ENCODE measurements at places on chromosomes 13 and 19.

DNA sequence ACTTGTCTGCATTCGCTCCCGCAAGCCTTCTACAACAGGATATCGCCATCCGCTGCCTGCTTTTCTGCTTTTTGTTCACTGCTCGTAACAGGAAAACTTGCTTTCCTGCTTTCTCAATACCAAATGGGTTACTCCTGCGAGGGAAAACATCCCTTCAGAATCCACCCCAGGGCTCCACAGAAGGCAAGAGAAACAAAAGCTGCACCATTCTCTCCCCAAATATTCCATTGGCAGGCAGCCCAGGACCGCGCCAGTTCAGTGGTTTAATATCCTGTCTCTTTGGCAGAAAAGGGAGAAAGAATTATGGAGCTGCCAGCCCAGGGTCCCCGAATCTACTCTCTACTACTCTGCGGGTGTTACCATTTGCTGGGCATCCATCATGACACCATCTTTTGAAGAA, 84.7 kb upstream of the DOCK9 start:
- DNase-seq: peak; percentile 52

DNA sequence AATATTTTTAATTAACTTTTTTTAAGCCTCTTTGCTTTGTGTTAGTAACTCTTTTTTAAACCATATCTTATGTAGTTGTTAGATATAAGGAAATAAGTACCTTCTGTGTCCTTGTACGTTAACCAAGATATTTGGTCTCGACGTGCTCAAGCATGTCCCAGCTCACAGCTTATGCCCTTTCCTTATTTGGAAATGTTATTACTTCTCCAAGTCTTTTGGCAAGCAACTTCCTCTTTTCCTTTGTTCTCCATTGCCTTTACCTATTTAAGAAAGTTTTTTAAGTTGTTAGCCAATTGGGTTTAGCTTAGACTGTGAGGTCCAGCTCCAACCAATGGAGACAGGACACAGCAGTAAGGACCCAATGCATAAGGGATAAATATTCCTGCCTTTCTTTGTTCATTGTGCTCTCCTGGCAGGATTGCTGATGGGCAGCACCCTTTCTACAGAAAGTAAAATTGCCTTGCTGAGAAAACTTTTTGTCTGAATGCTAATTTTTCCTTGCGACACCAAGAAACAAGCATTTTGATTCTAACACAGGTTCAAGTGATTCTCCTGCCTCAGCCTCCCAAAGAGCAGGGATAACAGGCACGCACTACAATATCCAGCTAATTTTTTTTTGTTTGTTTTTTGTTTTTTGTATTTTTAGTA, 5.2 kb downstream of the DKKL1 start:
- no peak for DNase-seq

GRCh38 chr19:48511800-48512503, at the start of gene LMTK3:
TSS of gene LMTK3 (minus strand) at chr19:48511835. CDS start at chr19:48511576, 259 bp downstream.
- DNase-seq: peak; percentile 49

DNA sequence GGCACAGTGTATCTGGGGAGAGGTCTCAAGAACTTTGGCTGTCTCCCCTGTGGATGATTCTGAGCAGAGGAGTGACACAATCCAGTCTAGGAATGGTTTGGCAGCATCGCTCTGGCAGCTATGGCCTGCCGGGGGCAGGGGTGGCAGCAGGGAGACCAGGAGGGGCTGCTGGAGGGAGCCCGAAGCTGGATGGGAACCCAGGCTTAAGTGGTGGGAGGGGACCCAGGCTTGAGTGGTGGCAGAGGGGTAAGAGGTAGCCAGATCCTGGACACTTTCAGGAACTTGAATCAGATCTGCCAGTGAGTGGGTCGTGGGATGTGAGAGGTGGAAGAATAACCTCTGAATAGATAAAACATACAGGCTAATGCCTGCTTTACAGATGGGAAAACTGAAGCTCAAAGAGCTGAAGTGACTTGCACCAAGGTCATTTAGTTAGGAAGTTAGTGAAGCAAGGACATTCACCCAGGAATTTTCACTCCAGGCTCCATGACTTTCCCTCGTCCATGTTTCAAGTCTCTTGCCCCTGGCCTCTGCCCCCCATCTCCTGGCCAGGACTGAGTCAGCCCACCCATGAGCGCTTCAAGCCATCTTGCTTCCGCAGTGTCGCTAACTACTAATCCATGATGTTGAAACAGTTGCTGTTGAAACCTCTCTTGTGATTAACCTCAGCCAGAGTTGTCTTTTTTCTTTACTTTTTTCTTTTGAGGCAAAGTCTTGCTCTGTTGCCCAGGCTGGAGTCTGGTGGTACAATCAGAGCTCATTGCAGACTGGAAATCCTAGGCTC, 29.9 kb upstream of the C1QTNF9 start:
- peak; percentile 77 for DNase-seq

- DNase-seq: peak; percentile 53
Measured at GRCh38 chr13:60170414-60170813, 6.7 kb upstream of the DIAPH3 start.

GRCh38 chr19:13984186-13984585, 21.9 kb downstream of the RFX1 start:
- no peak for DNase-seq

DNA sequence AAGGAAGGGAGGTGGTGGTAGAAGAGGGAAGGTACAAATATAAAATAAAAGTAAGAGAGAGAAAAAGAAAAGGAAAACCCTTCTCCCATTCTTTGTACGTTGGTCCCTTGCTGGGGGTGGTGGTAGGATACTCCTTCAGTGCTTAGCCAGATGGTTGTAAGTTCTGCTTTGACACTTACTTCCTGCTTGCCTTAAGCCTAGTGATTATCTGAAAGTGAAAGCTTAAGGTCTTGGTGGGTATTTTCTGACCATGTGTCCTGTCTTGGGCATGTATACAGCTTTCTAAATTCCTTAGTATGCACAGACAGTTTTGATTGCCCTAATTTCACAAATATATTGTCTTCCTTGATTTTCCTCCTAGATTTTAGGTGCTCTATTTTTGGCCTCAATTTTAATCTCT, 314.8 kb downstream of the PCDH17 start:
- no peak for DNase-seq

GRCh38 chr13:111210544-111211469, 95.7 kb downstream of the ARHGEF7 start:
- DNase-seq: peak; percentile 70

DNA sequence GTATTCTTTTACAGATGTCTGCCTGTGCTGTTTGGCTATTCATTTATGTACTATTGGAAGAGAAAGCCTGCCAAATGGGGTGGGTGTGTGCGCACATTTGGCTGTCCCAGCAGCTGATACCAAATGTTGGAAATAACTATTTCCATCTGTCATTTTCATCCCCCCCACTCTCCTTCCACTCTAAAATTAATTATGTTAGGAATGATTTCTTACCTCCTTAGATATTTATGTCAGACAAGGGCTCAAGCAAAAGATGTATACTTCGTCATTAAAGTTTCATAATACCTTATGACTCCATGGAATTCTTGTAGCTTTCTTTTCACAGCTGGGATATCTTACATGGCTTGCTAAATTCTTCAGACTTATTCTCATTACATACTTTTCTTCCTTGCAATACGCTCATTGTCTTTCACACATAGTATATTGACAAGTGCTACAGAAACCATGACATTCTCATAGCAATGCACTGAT, 18.6 kb downstream of the ITM2B start:
- DNase-seq: peak; percentile 47

- DNase-seq: no peak
Measured at GRCh38 chr13:32107973-32108372, 76.4 kb downstream of the FRY start.

DNA sequence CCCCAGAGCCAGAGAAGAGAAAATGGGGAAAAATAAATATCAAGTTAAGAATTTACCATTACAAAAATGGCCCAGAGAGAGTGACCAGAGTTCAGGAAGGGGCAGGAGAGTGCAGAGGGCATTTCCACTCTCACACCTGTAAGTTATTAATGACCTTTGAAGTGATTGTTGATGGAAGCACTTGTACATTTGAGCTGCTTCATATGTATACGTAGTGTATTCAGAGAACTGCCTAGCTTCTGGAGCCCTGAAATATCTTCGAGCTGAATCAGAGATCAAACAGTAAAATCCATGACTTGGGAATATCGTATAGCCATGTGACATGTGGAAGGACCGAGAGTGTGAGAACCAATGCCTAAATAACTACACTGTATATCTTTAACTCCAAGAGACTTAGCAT, 49.2 kb upstream of the PCCA start:
- DNase-seq: no peak

- no peak for DNase-seq
Measured at GRCh38 chr19:18107235-18107634, 9.7 kb downstream of the MAST3 start.

- peak; percentile 73 for DNase-seq
Measured at GRCh38 chr13:66996503-66996902, 233.6 kb downstream of the PCDH9 start.

GRCh38 chr13:50951366-50951765, 41.8 kb downstream of the RNASEH2B start:
- peak; percentile 72 for DNase-seq

DNA sequence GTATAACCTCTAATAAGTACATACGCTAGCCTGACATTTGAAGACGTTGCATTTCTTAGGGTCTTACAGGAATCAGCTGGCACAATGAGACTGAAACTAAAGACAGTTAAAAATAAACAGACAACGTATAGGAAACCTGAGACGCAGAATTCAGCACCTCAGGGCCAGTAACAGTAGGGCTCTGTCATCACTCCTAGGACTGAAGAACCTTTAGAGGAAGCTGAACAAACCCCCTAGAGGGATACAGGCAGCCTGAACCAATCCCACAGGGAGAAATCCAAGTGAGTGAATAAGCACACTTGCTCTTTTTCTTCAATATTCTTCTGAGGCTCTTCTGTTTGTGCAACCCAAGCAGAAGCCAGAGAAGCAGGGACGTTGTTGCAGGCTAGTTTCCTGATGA, 53.9 kb upstream of the KLHL1 start:
- DNase-seq: no peak

GRCh38 chr13:51360489-51360888, 21.0 kb downstream of the SERPINE3 start:
- no peak for DNase-seq

DNA sequence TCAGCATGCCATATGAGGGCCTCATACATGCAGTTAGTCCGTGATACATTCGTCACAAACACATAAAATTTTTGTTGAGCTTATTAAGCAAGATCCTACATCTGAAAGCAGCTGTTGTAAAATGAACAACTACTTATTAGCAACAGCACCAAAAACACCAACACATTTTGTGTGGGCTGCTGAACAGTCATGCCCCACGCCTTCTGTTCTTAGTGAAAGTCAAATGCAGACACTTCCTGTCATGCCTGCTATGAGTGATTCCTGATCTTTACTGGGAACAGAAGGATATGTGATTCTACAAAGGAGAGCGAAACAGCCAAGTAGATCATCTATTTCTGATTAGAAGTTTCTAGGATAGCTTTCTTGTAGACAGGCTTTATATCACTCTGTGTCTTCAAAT, 4.2 kb upstream of the B3GLCT start:
- DNase-seq: no peak

GRCh38 chr13:81540777-81541176, 1199.9 kb upstream of the SPRY2 start:
- peak; percentile 2 for DNase-seq

GRCh38 chr19:11373885-11374432, 507 bp upstream of the SWSAP1 start:
- DNase-seq: no peak

GRCh38 chr19:50877338-50877737, 4.1 kb downstream of the KLK2 start:
- DNase-seq: no peak

DNA sequence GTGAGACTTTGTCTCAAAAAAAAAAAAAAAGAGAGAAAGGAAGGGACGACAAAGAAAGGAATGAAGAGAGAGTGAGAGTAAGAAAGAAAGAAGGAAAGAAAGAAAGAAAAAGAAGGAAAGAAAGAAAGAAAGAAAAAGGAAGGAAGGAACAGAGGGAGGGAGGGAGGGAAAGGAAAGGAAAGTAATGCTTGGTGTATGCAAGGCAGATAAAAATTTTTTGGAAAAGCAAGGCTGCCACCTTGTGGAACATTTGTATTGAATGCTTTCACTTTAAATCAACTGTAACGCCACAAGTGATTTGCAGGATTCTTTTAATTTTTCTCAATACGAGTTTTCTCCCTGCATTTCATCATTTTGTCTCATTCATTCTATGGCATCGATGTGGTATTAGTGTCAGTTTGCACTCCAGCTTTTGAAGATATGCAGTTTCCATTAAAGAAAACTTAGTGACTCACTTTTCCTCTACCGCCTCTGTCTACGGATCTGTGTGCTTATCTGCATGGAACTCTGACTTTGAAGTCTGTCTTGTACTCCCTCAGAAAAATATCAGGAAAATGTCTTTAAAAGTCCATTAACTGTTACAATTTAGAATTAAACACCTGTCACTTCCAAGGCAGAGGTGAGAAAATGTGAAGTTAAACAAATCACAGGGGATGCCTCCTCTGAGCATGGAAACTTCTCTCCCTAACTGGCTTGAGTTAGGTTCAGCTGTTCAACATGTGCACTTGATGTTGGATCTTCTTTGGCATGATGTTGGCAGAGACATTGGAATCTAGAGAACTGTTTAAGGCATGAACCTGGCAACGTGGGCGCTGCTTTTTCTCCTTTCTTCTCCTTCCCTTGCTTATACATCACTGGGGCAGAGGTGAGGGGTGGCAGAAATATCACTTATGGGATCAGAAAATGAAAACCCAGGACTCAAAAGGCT, 20.0 kb upstream of the ZDHHC20 start:
- peak; percentile 76 for DNase-seq

- peak; percentile 98 for DNase-seq
Measured at GRCh38 chr13:51643882-51644281, 59.6 kb downstream of the WDFY2 start.

DNA sequence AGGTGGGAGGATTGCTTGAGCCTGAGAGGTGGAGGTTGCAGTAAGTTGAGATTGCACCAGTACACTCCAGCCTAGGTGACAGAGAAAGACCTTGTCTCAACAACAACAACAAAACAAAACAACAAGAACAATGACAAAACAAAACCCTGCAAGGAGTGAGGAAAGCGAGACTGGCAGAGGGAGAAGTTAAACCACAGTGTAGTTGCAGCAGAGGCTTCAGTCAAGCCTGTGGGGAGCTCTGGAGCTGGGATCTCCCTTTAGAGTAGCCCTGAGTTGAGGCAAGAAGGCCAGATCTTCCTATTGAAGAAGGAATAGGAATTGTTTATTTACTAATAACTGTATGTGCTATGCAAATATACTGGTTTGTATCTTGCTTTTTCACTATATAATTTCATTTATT, 25.3 kb upstream of the RNASEH2B start:
- no peak for DNase-seq

GRCh38 chr19:45468803-45469131, 971 bp downstream of the FOSB start:
- peak; percentile 20 for DNase-seq

- peak; percentile 93 for DNase-seq
Measured at GRCh38 chr13:51557875-51558612, 26.2 kb upstream of the WDFY2 start.

All from amniotic epithelial cell (primary cell).